ENCODE measurements at places on chromosomes 12 and 14.

DNA sequence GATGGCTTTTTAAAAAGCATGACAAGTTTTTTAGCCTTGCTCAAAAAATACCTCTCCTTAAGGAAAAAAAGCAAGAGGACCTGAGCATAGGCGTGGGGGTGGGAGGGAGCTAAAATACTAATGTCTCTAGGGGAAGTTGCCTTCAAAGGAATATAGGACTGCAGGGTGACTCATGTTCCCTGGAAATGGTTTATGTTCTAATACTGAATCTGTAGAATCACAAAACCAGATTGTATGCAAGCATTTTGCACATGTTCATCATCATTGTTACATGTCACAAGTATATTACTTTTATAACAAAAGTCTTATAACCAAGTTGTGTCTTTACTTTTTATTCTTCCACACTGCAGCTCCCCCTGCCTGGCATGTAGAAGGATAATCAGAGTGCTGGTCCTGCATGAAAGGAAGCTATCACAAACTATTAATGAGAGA is 36.6 kb downstream of the GPR135 start:
- DNase-seq: no peak

DNA sequence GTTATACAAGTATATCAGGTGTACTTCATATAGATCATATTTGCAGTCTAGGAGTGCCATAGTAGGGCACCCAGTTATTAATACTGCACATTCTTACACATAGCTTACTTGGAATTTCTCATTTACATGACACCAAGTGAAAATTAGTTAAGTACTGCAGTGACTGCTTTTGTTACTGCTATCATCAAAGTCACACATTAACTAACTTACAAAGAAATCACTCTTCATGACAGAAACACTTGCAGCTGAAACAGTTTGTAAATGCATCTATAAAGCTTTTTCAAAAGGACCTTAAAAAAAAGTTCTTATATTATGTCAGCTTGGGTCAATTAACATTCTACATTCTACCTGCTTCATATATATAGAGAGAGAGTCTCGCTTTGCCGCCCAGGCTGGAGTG is 17.8 kb upstream of the RFC5 start:
- no peak for DNase-seq

DNA sequence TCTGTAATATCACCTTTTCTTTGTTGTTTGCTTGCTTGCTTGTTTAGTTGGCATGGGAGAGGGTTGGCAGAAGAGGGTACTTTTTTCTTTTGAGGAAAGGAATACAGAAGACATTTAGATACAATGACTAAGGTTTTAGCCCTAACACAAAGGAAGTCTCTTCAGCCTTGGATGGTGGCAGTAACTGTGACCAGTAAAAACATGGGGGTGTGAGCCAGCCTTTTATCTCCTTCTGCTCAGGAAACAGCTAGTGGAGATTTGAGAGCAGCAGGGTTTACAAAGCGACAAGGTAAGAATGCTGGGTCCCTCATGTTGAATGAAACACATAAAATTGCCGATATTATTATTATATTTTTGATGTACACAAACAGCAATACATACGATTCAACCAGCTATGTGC is 40.4 kb downstream of the SLC8A3 start:
- DNase-seq: no peak

DNA sequence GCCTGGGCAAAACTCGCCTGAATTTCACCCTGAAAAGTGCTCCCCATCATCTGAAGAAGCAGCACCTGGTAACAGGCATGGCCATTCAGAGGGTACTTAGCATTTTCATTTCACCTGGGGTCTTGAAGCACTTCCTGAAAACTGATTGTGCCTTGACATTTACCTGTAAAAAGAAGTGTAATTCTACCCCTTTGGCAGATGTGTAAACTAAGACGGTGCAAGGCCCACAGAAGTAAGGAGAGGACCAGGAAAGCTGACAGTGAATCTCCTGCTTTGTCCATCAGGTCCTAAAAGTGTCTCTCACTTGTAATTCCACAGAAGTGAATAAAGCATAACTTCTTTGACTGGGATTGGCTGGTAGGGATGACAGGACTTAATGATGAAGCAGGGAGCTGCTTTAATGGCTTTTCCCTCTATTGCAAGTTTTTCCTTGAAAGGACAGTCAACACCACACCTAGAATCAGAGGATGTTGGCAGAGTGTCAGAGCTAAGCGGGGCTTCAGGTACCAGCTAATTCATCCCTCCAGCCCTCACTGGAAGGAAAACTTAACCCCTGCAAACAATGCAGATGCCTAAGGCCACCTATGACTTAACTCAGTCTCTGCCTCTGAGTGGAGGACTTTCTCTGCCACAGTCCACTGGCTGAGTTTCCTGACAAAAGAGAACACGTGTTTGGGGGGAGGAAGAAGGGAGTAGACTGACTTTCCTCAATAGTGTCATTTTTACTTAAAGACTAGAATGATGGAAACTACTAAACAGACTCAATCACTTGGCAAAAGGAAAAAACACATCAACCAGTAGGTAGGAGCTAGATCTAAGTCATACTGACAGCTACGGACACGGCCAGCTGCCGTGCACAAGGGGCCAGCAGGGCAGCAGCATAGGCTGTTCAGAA is 74.7 kb downstream of the NUAK1 start:
- no peak for DNase-seq

DNA sequence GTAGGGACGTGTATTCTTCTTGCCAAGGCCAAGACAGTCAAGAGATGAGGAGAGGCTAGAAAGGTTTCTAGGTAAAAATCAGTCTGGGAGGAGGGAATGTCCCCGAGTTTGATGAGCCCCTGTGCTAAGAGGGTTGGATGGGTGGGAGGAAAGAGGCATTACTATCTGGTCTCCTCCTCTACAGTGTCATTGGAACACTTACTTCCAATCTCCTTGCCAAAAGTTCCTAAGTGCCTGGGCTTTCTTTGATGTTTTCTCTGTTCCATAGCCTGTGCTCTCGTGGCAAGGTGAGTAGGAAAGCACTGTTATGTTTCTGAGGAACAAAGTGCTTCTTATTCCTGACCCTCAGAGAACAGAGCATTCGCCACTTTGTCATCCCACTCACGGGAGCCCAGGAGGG is at the start of gene RNASE13:
RNASE13 (minus strand) TSS at position 101 of the 400 bp plus-strand sequence. CDS start 519 bp downstream, outside the sequence.
- no peak for DNase-seq

- DNase-seq: peak; percentile 22
Observed at GRCh38 chr12:47302111-47302671, 222.4 kb upstream of the AMIGO2 start.

- DNase-seq: peak; percentile 36
Observed at GRCh38 chr14:51093371-51094281, 1.3 kb downstream of the TRIM9 start.

- DNase-seq: no peak
Observed at GRCh38 chr12:9900930-9901329, 19.6 kb downstream of the KLRF2 start.

- no peak for DNase-seq
Observed at GRCh38 chr12:23950210-23950774, 822 bp upstream of the SOX5 start.

DNA sequence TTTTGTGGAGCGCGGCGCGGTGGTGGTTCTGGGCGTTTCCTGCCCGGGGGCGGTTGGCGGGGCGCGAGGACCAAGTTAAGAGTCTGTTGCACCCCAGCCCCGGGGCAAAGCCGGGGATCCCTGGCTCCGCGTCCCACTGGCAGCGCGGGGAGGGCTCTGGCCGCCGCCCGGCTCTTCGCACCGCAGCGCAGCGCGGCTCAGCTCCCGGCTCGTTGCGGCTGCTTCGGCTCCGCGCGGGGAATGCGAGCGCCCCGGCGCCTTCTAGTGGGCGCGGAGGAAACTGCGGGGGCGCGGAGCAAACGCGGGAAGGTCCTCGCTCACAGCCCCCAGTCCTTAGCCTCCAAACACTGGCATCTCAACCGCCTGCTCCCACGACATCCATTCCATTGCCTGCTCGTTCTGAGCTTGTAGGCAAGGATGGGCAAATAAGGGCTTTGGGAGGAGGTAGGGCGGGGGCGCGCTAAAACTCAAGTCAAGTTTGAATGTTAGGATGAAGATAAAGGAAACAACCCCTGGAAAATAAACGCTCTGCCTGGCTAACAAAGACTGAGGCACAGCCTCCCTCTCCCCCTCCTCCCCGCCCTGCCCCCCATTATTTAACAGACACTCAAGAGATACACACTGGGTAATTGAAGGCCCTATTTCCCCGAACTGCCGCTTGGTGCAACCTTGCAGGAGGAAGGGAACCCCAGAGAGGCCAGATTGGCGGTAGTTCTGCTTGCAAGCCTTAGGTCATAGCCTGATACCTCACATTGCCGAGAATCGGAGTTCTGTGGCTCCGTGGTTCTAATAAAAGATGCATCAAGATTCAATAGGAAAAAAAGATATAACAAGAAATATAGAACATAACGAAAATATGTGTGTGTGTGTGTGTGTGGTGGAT is at the start of gene B4GALNT1:
B4GALNT1 (minus strand) TSS at position 244 of the 883 bp plus-strand sequence. CDS start 1,069 bp downstream, outside the sequence.
- peak; percentile 70 for DNase-seq

DNA sequence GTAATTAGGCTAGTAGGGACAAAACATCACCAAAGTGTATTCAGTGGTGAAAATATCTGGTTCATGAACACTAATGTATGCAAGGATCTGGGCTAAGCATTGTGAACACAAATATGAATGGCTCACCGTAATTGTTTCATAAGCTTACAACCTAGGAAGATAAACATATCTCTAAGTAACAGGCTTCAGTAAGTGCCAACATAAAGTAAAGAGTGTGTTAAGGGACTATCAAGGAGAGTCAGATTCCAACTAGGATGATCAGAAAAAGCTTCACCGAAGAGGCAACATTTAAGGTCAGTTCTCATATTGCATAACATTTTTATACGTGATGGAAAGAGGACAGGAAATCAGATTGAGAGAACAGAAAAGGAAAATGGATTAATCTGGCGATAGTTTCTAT is 29.4 kb downstream of the ABCC9 start:
- no peak for DNase-seq

GRCh38 chr12:98208816-98209215 is 306.6 kb upstream of the TMPO start:
- no peak for DNase-seq

DNA sequence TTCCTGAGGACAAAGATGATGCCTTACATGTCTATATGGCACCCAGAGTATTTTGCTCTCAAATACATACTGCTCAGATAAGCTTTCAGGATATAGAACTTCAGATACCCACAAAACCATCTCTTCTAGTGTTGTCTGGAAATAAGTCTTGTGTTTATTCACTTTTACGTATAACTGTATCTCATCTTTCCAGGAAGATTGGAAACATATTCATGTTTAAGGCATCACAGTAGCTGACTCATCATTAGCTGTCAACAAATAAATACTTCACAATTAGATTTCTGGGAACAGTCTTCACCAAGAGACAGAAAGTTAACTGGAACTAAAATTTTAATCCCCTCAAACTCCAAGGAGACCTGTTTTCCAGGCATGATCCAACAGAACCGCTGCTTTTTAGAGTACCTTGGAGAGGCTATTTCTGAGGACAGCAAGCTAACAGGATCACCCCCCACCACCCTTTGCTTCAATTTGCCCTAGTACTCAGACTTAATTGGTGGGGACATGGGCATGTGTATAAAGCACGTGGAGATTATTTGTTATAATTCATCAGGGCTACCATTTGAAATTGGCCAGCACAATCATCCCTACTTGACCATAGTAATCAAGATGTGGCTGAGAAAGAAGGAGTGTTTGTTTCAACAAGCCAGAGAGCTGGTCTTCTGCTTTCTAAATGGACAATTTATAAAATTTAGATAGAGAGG is 129.3 kb upstream of the HIF1A start:
- DNase-seq: no peak

GRCh38 chr14:72177251-72177650 is 245.0 kb downstream of the RGS6 start:
- no peak for DNase-seq

DNA sequence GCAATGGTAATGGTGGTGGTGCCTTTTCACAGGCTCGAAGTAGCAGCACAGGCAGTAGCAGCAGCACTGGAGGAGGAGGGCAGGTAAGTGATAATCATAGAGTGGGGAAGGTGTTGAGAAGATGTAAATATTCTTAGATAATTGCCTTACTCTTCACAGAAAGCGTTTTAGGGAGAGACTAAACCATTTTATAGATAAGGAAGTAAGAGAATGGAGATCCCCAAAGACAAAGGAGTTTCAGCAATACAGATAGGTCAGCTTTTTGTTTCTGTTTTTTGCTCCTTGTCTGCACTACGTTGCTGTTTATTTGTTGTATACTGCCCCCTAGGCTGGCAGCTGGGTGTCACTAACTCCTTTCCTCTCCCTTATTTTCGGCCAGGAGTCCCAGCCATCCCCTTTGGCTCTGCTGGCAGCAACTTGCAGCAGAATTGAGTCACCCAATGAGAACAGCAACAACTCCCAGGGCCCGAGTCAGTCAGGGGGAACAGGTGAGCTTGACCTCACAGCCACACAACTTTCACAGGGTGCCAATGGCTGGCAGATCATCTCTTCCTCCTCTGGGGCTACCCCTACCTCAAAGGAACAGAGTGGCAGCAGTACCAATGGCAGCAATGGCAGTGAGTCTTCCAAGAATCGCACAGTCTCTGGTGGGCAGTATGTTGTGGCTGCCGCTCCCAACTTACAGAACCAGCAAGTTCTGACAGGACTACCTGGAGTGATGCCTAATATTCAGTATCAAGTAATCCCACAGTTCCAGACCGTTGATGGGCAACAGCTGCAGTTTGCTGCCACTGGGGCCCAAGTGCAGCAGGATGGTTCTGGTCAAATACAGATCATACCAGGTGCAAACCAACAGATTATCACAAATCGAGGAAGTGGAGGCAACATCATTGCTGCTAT is 2.0 kb downstream of the SP1 start:
- no peak for DNase-seq

DNA sequence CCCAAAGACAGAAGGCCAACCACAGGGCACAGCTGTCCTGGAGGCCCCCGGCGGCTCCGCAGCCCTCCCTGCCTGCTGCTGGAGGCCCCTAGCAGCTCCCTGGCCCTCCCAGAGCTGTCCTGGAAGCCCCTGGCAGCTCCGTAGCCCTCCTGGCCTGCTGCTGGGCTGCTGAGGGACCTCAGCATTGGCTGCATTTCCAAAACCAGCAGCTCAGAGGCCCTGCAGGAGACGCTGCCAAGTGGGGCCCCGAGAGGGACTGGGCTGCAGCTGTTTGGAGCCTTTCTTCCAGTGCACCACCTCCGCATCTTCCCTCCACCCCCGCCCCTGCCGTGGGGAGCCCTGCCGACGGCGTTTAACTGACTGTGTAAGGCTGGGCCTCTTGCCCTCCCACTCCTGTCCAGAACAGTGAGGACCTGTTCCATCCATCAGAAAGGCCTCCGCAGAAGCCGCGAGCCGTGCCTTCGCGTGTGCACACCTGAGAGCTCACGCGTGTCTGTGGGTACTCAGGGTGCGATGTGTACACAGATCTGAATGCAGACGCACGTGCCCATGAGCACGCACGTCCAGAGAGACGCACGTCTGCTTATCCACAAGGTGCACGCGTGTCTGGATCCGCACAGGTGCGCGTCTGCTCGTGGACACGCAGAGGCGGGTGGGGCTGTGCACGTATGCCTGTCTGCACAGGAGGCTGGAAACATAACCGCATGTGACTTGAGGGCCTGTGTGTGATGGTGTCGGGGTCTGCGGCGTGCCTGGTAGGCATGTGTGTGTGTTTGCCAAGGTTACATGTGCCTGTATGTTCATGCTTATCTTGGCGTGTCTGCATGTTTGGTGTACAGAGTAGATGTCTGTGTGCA is 57.0 kb upstream of the FBRSL1 start:
- DNase-seq: no peak

GRCh38 chr12:25364529-25365339 is 114.0 kb upstream of the KRAS start:
- peak; percentile 49 for DNase-seq

- DNase-seq: no peak
Observed at GRCh38 chr12:42056130-42056529, 88.5 kb downstream of the GXYLT1 start.

- no peak for DNase-seq
Observed at GRCh38 chr12:96047229-96048211, 12.1 kb upstream of the LTA4H start.
